ENCODE measurements at places on chromosomes 2 and 18. TPM values are rescaled to one million over a fixed set of nuclear protein-coding genes. Genes with fewer than 3 reads are reported as not detected.

CEP192 gene
- total RNA-seq = 26.4 TPM

BOK gene
- 12.9 TPM for total RNA-seq

HTR2B gene
- 6.0 TPM for total RNA-seq

ATF2 gene
- 35.8 TPM for total RNA-seq

CCDC138 gene
- 2.8 TPM for total RNA-seq

FSHR gene
- not detected for total RNA-seq

FKBP7 gene
- total RNA-seq = 81.6 TPM

SIX3 gene
- not detected for total RNA-seq

TSPYL6 gene
- not detected for total RNA-seq
